ENCODE measurements at places on chromosomes 12 and 14.

GRCh38 chr12:121494093-121494787, 86.6 kb downstream of the KDM2B start:
- peak overlapping the region; percentile 52 for H3K27ac ChIP-seq
- H3K36me3 ChIP-seq, result peaks cover 50% of the 10 kb centered on the region
- no peaks in the 10 kb centered on the region for H3K27me3 ChIP-seq

GRCh38 chr12:48163150-48163747, 5.9 kb upstream of the ASB8 start:
- no peak overlapping the region for H3K4me3 ChIP-seq
- peaks cover under 1% of the 10 kb centered on the region for H3K4me1 ChIP-seq
- DNase-seq, result no peak
- no peak overlapping the region for H3K27ac ChIP-seq
- peaks cover 28% of the 10 kb centered on the region for H3K27me3 ChIP-seq

DNA sequence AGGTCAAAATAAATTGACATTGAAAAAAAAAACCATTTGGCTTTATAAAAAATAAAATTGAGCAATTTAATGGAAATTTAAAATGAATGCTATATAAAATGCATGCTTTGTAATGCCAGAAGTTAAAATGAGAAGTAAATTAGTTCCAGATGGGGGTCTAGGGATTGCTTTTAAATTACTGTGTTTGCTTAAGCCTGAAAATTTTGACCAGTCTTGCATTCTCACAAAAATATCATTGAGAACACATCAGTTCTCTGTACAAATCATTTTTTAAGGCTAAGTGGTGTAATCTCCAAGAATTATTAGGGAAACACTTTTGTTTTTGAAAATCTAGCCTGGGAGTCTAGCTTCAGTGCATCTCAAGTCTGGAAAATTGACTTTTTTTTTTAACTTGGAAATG, 90.7 kb downstream of the RERG start:
- peaks cover 3% of the 10 kb centered on the region for H3K27me3 ChIP-seq
- DNase-seq, result no peak
- no peaks in the 10 kb centered on the region for H3K4me1 ChIP-seq
- no peak overlapping the region for H3K4me3 ChIP-seq
- no peak overlapping the region for H3K27ac ChIP-seq
- no peaks in the 10 kb centered on the region for H3K36me3 ChIP-seq

DNA sequence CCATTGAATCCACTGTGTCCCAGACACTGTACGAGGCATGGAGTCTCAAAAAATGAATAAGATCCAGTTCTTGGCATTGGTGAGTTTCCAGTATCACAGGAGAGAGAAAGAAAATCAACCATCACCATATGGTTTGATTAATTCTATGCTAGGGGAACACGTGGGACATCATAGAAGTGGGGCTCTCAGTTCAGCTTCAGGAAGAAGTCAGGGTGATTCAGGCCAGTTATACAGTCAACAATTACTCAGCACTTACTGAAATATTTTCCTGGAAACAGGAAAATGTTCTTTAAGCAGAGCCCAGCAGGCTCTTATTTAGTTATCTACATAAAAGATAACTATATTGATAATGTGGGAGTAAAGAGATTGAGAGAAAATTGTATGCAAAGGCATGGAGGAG, 407.2 kb downstream of the NOVA1 start:
- H3K27ac ChIP-seq, result no peak overlapping the region
- H3K27me3 ChIP-seq, result peaks cover 6% of the 10 kb centered on the region
- H3K4me1 ChIP-seq, result no peaks in the 10 kb centered on the region
- no peaks in the 10 kb centered on the region for H3K36me3 ChIP-seq
- DNase-seq, result no peak

DNA sequence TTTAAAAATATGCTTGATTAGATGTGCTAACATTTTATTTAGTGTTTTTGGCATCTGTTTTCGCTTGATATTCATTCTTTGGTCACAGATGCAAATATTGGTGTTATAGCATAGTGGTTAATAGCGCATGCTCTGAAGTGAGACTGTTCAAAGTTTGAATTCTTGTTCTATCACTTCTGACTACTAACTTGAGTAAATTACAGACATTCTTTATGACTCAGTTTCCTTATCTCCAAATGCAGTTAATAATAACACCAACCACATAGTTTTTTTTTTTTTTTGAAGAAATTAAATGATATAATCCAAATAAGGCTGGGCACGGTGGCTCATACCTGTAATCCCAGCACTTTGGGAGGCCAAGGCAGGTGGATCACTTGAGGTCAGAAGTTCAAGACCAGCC, 81.0 kb downstream of the TMX1 start:
- H3K27ac ChIP-seq, result no peak overlapping the region
- no peak overlapping the region for H3K4me3 ChIP-seq
- no peak for DNase-seq
- peaks cover 14% of the 10 kb centered on the region for H3K4me1 ChIP-seq
- H3K27me3 ChIP-seq, result peaks cover 11% of the 10 kb centered on the region
- no peaks in the 10 kb centered on the region for H3K36me3 ChIP-seq

- H3K27me3 ChIP-seq, result peaks cover 80% of the 10 kb centered on the region
- no peak overlapping the region for H3K4me3 ChIP-seq
- H3K4me1 ChIP-seq, result no peaks in the 10 kb centered on the region
- H3K36me3 ChIP-seq, result no peaks in the 10 kb centered on the region
- H3K27ac ChIP-seq, result no peak overlapping the region
- DNase-seq, result no peak
Observed at GRCh38 chr12:112606611-112607365, 184.8 kb upstream of the RPH3A start.

- DNase-seq, result peak; percentile 71
- H3K4me1 ChIP-seq, result no peaks in the 10 kb centered on the region
- no peak overlapping the region for H3K4me3 ChIP-seq
Observed at GRCh38 chr14:78848234-78848820, 678.2 kb downstream of the NRXN3 start.

Measured in nephron progenitor cell (in vitro differentiated cells).